ENCODE measurements at places on chromosomes 13 and 19. TPM values are rescaled to one million over a fixed set of nuclear protein-coding genes. Genes with fewer than 3 reads are reported as not detected.

DNA sequence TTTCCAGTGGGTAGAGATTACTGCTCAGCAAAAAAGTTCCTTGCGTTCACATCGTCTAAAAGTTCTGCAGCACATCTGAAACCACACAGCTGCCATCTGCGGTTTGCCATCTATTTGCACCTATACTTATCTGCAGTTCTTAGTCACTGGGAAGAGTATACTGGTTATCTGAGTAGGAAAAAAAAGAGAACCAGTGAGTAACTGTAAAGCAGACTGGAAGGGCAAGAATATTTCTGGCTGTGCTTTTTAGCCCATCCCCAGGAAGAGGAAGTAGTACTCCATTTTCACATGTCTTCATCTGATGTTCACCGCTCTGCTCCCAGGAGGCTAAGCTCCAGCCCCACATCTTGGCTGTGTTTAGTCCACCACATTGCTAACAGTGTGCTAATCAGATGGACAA is 35.6 kb downstream of the EFNB2 start:
- DNase-seq = no peak
- peaks cover 46% of the 10 kb centered on the region for H3K27me3 ChIP-seq
- H3K36me3 ChIP-seq = peaks cover 6% of the 10 kb centered on the region
- H3K4me1 ChIP-seq = peaks cover 11% of the 10 kb centered on the region
- no peak overlapping the region for H3K4me3 ChIP-seq

The LIM2 gene
- not detected for polyA plus RNA-seq

The RCBTB1 gene
- polyA plus RNA-seq = 13.4 TPM

- no peak for DNase-seq
- peaks cover 98% of the 10 kb centered on the region for H3K4me1 ChIP-seq
- H3K36me3 ChIP-seq = no peaks in the 10 kb centered on the region
- peak overlapping the region; percentile 75 for H3K27ac ChIP-seq
- H3K27me3 ChIP-seq = no peaks in the 10 kb centered on the region
Observed at GRCh38 chr13:40644838-40645604, 21.4 kb downstream of the FOXO1 start.

The MFSD12 gene
- 34.5 TPM for polyA plus RNA-seq

The RAB20 gene
- polyA plus RNA-seq = 0.74 TPM

The LYL1 gene
- polyA plus RNA-seq = 88.3 TPM

The CEACAM16 gene
- not detected for polyA plus RNA-seq

DNA sequence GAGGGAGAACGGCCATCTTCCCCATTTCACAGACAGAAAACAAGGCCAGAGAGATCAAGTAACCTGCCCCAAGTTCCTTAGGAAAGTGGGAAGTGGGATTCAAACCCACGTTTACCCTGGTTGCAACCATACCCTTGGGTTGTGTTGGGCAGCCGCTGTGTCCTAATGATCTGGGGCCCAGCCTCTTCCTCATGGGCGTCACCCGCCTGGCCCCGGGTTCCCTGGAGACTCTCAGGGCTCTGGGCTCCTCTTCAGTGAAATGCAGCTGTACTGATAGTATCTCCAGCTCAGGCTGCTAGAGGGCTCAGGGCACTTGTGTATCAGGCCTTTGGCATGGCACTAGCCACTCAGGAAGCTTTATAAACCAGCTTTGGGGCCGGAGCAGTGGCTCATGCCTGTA is 9.8 kb downstream of the TMED1 start:
- H3K4me1 ChIP-seq = no peaks in the 10 kb centered on the region
- H3K27ac ChIP-seq = peak overlapping the region; percentile 15
- DNase-seq = no peak
- no peaks in the 10 kb centered on the region for H3K36me3 ChIP-seq

GRCh38 chr13:39961036-39961435 is 305.6 kb downstream of the COG6 start:
- DNase-seq = no peak
- no peak overlapping the region for H3K4me3 ChIP-seq
- H3K4me1 ChIP-seq = peaks cover 19% of the 10 kb centered on the region
- no peaks in the 10 kb centered on the region for H3K36me3 ChIP-seq
- H3K27ac ChIP-seq = peak overlapping the region; percentile 43
- no peaks in the 10 kb centered on the region for H3K27me3 ChIP-seq

DNA sequence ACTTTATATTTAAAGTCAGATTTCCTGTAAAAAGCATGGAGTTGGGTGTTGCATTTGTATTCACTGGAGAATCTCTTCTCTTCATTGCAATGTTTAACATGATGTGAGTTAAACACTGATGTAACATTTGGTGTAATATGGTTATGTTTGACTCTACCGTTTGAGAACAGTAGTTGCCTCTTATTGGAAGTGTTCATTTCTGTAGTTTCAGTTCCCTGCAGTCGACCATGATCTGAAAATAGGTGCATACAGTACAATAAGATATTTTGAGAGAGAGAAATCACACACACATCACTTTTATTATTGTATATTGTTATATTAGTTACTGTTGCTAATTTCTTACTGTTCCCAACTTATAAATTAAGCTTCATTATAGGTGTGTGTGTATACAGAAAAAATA is 105.2 kb upstream of the SPACA7 start:
- H3K4me3 ChIP-seq = no peak overlapping the region
- no peak overlapping the region for H3K27ac ChIP-seq
- peaks cover 7% of the 10 kb centered on the region for H3K27me3 ChIP-seq
- no peaks in the 10 kb centered on the region for H3K4me1 ChIP-seq
- no peak for DNase-seq

GRCh38 chr13:98687319-98687718 is 65.2 kb downstream of the SLC15A1 start:
- peaks cover 11% of the 10 kb centered on the region for H3K27me3 ChIP-seq
- DNase-seq = no peak
- H3K36me3 ChIP-seq = no peaks in the 10 kb centered on the region
- H3K4me3 ChIP-seq = no peak overlapping the region
- no peak overlapping the region for H3K27ac ChIP-seq

Measured in naive B cell (primary cell).